ENCODE measurements at places on chromosomes 2 and 18. TPM values are rescaled to one million over a fixed set of nuclear protein-coding genes. Genes with fewer than 3 reads are reported as not detected.

DNA sequence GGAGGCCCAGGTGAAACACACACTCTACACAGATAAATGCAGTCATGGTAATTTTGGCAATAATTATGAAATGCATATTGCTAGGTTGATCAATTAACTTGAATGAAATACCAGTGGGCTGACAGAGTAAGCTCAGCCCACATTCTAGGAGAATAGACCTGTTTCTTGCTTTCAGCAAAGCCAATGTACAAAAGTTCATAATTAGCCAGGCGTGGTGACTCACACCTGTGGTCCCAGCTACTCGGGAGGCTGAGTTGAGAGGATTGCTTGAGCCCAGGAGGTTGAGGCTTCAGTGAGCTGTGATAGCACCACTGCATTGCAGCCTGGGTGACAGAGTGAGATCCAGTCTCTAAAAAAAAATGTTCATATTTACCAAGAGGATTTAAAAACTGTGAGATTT, 15.7 kb upstream of the MBP start:
- H3K27ac ChIP-seq = no peak overlapping the region
- DNase-seq = no peak
- H3K4me3 ChIP-seq = no peak overlapping the region
- H3K4me1 ChIP-seq = no peaks in the 10 kb centered on the region
- no peaks in the 10 kb centered on the region for H3K36me3 ChIP-seq

Gene CXCR2
- 0.44 TPM for total RNA-seq

Gene SLC4A3
- total RNA-seq = 4.9 TPM

DNA sequence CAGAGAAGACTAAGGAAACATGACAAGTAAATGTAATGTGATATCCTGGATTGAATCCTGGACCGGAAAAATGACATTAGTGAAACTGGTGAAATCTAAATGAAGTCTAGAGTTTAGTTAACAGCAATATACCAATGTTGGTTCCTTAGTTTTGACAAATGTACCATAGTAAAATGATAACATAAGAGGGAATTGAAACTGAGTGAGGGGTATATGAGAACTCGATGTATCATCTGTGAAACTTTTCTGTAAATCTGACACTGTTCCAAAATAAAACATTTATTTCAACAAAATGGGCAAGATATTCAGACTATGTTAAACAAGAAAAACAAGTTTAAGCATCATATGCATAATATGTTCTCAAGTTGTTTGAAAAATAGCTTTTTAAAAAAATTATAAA, 63.8 kb downstream of the OLA1 start:
- H3K27ac ChIP-seq = no peak overlapping the region
- H3K4me3 ChIP-seq = no peak overlapping the region
- no peaks in the 10 kb centered on the region for H3K36me3 ChIP-seq
- H3K27me3 ChIP-seq = no peaks in the 10 kb centered on the region
- no peak for DNase-seq

DNA sequence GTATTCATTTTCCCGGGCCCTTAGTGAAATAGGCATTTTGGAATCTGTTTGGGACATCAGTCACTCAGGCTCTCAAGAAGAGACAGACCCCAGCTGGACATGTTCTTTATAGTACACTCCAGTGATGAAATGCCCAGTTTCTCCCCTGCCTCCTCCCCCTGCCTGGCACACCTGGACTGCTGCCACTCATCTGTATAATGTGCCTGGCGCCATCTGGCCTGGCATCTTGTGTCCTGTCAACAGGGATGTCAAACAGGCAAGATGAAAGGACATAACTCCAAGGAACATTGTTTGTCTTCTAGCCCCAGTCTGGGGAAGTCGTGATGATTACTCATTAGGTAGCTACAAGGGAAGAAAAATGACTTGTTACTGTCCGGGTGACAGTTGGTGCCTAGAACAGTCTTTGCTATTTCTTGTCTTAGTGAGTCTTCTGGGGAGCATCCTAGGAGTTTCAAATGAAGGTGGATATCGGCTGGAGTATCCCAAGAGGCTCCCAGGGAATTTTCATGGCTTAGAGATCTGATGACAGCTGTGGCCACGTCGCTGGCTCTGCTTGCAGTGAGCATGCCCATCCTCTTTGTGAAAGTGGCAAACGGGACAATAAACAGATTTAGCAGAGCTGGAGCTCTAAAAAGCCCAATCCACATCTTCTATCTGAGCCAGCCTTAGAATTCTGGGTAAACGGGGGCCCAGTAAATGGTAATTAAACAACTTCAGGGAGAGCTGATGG, 153.6 kb downstream of the ALK start:
- H3K27ac ChIP-seq = no peak overlapping the region
- H3K4me1 ChIP-seq = no peaks in the 10 kb centered on the region
- H3K27me3 ChIP-seq = no peaks in the 10 kb centered on the region
- DNase-seq = no peak

Gene CDK15
- total RNA-seq = 2.7 TPM
